ENCODE measurements at places on chromosomes 6 and 20. TPM values are rescaled to one million over a fixed set of nuclear protein-coding genes. Genes with fewer than 3 reads are reported as not detected.

GRCh38 chr20:61611401-61612180 is 359.5 kb downstream of the CDH4 start:
- H3K4me3 ChIP-seq: no peak overlapping the region
- H3K27me3 ChIP-seq: no peaks in the 10 kb centered on the region
- DNase-seq: no peak

GRCh38 chr6:128519931-128520435 is 416 bp downstream of the PTPRK start:
- H3K4me1 ChIP-seq: peaks cover 18% of the 10 kb centered on the region
- peak overlapping the region; percentile 90 for H3K4me3 ChIP-seq
- no peaks in the 10 kb centered on the region for H3K36me3 ChIP-seq
- peak overlapping the region; percentile 66 for H3K27ac ChIP-seq
- peak; percentile 59 for DNase-seq

GRCh38 chr6:32868257-32868788 is 14.3 kb downstream of the PSMB9 start:
- peaks cover 8% of the 10 kb centered on the region for H3K27me3 ChIP-seq
- H3K4me3 ChIP-seq: no peak overlapping the region
- peaks cover 35% of the 10 kb centered on the region for H3K4me1 ChIP-seq
- H3K36me3 ChIP-seq: peaks cover 6% of the 10 kb centered on the region
- DNase-seq: peak; percentile 92

GRCh38 chr20:19937218-19937617 is 79.9 kb upstream of the NAA20 start:
- peak; percentile 53 for DNase-seq
- H3K27ac ChIP-seq: no peak overlapping the region
- peaks cover 37% of the 10 kb centered on the region for H3K27me3 ChIP-seq
- no peaks in the 10 kb centered on the region for H3K36me3 ChIP-seq
- no peak overlapping the region for H3K4me3 ChIP-seq
- peaks cover 29% of the 10 kb centered on the region for H3K4me1 ChIP-seq

- no peaks in the 10 kb centered on the region for H3K4me1 ChIP-seq
- no peaks in the 10 kb centered on the region for H3K36me3 ChIP-seq
- H3K4me3 ChIP-seq: no peak overlapping the region
Measured at GRCh38 chr6:46781478-46782378, 11.5 kb upstream of the MEP1A start.

DNA sequence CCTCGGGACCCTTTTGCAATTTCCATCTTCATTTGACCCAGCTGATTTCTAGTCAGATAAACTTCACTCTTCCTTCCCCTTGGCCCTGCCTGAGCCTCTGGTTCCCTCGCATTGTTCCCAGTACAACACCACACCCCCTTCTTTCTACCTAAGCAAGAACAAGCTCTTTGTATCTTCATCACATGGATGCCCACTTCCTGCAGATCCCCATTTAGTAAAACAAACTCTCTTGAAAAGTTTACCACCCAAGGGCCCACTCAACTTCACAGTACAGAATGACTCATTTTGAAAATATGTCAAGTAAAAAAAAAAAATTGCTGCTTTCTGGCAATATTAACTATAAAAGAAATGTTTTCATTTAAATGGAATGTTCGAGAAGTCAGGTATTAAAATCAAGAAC is 5.2 kb downstream of the FAXC start:
- no peaks in the 10 kb centered on the region for H3K36me3 ChIP-seq
- H3K4me3 ChIP-seq: no peak overlapping the region
- DNase-seq: no peak
- no peak overlapping the region for H3K27ac ChIP-seq

Gene DBNDD2
- total RNA-seq: 30.0 TPM

Gene MOG
- total RNA-seq: not detected

Gene DCBLD1
- total RNA-seq: 1.2 TPM

Gene CLIC5
- 2.2 TPM for total RNA-seq

Gene TNNC2
- total RNA-seq: not detected

Gene KIAA1755
- total RNA-seq: not detected

Measured in activated CD4-positive, alpha-beta T cell treated with anti-CD3 and anti-CD28 coated beads for 36 hours (primary cell).